ENCODE measurements at places on chromosomes 11 and 22.

GRCh38 chr11:19380375-19380774 is 139.6 kb upstream of the E2F8 start:
- DNase-seq, result no peak

- peak; percentile 6 for DNase-seq
These were observed 2.8 kb downstream of the ZFTA start for GRCh38 chr11:63765688-63766241.

DNA sequence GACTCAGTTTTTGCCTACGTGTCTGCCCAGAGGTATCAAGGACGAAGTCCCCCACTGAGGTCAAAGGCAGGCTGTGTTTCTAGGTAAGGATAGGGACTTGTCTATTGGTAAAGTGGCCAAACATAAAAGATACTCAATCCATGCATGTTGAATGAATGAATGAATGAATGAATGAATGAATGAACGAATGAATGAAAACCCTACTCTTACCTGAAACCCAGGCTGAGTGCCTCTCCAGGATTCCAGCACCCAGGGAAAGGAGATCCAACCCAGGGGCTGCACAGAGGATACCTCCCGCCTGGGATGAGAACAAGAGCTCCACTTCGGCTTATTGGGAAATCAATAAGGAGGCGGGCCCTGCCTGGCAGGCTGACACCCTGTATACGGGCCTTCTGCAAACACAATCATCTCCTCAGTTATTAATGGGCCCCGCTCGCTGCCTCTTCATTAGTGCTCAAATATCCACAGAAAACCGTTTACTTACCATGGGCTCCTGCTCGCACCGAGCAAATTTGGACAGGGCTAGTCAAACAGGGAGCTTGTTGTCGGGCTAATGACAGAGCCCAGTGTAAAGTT is 177.4 kb downstream of the BUD13 start:
- no peak for DNase-seq

DNA sequence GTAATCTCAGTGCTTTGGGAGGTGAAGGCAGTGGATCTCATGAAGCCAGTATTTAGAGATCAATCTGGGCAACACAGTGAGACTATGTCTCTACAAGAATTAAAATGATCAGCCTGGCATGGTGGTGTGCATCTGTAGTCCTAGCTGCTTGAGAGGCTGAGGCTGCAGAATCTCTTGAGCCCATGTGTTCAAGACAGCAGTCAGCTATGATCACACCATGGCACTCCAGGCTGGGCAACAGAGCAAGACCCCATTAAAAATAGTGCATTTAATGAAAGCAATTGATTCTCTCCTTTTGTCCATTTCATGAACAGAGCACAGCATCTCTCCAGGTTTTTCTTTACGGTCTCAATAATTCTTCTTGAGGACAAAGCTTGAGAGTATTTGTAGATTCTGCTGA is 11.3 kb upstream of the CARD16 start:
- no peak for DNase-seq

DNA sequence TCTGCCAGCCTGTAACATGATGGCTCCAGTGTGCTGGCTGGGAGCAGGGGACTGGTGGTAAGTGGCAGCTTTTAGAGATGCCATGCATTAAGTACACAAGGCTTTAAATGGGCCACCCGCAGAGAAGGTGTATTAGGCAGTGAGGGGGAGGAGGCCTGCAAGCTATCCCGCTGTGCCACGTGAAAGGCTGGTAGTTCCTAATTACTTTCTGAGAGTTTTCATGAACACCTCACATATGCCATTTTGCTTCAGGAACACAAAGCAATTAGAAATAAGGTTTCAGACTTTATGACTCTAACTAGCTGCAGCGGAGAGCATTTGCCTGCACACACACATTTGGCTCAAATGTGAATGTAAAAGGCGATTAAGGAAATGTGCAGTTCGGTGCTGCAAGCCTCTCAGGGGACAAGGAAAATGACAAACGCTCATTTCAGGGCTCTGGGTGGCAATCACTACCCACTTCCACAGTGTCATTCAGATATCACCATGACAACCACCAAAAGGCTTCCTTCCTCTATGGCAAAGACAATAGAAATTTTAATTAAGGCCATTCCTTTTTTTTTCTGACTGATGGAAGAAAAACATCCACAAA is 116.6 kb downstream of the PLEKHA7 start:
- DNase-seq, result no peak

- DNase-seq, result no peak
These were observed 19.6 kb downstream of the NAT10 start for GRCh38 chr11:34124885-34125668.

DNA sequence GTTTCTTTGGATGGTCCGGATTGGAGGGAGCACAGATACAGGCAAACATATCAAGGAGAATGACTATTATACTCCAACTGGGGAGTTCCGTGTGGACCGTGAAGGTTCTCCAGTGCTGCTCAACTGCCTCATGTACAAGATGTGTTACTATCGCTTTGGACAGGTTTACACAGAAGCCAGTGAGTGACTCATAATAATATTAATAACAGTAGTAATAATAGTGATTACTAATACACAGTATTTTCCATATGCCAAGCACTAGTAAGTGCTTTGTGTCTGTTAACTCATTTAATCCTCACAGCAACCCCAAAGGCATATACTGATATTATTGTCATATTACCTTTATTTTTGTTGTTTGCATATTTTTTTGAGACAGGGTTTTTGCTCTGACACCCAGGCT is 6.6 kb upstream of the CHEK1 start:
- no peak for DNase-seq

DNA sequence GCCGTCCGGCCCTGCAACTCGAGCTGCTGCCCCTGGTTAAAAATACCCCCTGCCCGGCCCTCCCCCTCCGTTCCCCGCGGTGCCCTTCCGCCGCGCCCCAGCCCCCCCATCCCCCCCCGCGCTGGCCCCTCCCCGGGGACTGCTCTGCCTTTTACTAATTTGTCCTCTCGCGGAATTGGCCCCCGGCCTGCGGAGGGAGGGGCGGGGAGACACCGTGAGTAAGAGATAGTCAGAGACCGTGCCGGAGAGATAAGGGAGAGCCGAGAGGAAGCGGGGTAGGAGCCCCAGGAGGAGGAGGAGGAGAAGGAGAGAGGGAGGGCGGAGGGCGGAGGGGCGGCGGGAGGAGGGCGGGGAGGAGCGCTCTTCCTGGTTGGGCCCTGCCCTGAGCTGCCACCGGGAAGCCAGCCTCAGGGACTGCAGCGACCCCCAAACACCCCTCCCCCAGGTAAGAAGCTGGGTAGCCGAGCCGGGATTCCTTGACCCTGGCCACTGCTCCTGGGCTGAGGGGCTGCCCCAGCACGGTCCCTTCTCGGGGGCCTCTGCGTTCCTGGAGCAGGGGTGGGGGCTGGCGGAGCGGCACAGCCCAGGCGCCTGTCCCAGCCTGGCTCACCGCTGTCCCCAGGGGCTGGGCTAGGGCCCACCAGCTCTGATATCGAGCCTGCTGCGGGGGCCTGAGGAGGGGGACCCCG is at the start of gene CAPN1:
CAPN1 (plus strand) TSS at position 360 of the 689 bp plus-strand sequence. CDS start 774 bp downstream, outside the sequence.
- DNase-seq, result peak; percentile 82

- no peak for DNase-seq
These were observed 13.3 kb downstream of the PARVA start for GRCh38 chr11:12390687-12391110.

- DNase-seq, result no peak
These were observed 5.0 kb upstream of the ANO3 start for GRCh38 chr11:26326793-26327400.

DNA sequence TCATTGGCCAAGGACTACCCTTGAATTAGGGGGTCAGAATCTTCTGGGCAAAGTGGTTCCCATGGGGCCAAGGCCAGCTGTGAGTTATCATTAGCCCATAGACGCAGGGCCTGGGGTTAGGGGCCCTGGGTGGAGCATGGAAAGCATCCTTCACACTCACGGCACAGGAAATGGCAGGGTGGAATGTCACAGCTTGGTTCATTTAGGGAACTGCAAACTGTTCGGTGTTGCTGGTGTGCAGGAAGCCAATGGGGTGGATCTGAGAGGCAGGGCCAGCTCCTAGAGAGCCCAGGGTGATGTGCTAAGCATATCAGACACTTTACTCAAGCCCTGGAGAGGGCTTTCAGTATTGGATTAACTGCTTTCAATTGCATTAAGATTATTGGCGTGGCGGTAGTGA is 42.9 kb downstream of the TECTA start:
- no peak for DNase-seq

GRCh38 chr11:56917708-56918400 is 70.9 kb upstream of the OR5AK2 start:
- DNase-seq, result no peak

- no peak for DNase-seq
These were observed 198.5 kb downstream of the MSANTD4 start for GRCh38 chr11:105823495-105824033.

GRCh38 chr11:103648670-103649400 is 387.6 kb upstream of the DDI1 start:
- DNase-seq, result no peak

- no peak for DNase-seq
These were observed 1.8 kb upstream of the PGA3 start for GRCh38 chr11:61201476-61201875.

- no peak for DNase-seq
These were observed 34.8 kb downstream of the CELSR1 start for GRCh38 chr22:46502440-46503175.

DNA sequence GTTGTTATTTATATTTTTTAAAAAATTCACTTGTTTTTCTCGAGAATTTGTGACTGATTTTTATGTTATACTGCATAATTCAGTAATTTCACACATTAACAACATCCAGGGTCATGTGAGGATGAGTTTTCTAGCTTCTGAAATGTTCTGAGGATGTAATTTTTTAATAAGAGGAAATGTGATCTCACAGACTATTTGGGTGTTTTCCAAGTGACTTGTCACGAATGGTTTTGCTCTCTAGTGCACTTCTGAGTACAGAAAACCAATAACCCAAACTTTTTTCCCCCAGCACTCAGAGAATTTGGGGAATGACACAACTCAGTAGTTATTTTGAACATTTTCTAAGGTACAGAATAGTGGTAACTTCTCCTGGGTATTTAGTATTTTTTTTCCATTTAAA is 821.1 kb upstream of the ARHGAP42 start:
- no peak for DNase-seq

DNA sequence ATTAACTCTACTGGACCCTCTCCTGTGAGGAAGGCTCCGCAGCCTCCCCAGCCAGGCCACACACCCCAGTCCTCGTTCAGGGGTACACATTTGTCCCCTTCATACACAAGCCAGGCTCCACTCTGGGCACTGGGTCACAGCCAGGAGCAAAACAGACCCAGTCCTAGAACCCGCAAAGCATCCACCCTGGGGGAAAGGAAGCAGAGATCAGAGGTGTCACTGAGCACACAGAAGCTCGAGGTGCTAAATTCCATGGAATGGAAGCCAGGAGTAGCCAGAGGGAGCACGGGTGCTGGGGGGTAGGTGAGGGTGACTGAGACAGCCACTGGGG is 43.6 kb upstream of the TH start:
- no peak for DNase-seq

DNA sequence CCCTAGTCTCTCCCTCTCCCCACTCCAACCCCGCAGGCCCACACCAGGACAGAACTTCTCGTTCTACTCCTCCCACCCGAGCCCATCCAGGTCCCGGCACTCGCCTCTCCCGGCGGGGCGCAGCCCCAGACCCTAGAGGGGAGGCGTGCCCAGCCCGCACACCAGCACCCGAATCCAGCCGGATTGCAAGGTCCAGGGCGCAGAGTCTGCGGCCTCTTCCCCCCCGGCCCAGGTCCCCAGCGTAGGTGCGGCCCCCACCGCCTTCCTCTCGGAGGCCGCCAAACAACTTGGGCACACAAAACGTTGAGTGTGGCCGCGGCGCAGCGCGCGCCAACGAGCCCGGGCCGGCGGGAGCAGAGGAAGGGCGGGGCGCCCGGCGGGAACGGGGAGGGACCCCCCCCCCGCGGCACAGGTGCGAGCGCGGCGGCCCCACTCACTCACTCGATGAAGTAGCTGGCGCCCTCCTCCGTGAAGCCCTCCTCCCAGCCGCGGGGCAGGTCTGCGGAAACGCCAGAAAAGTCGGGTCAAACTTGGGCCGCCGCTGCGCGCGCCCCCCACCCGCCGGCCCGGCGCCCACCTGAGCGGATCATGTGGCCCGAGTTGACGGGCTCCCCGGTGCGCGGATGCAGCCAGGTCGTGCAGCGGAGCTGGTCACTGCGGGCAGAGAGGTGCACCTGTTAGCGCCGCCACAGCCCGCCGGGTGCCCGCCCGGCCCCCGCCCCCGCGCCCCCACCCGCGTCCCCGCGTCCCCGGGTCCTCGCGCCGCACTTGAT is 480 bp downstream of the PLEKHA7 start:
- DNase-seq, result peak; percentile 25

GRCh38 chr11:63918507-63919191 is 1.7 kb upstream of the RCOR2 start:
- DNase-seq, result no peak

GRCh38 chr22:39220450-39220849 is 24.3 kb downstream of the PDGFB start:
- no peak for DNase-seq

- no peak for DNase-seq
These were observed 282.3 kb downstream of the TTC28 start for GRCh38 chr22:28397306-28397705.

- no peak for DNase-seq
These were observed 709.3 kb upstream of the CCDC179 start for GRCh38 chr11:23569547-23569946.

GRCh38 chr11:122747351-122747781 is 90.9 kb upstream of the CRTAM start:
- peak; percentile 29 for DNase-seq

GRCh38 chr11:118079491-118079890 is 2.6 kb downstream of the TMPRSS4 start:
- no peak for DNase-seq

- no peak for DNase-seq
These were observed 96.6 kb upstream of the LMO1 start for GRCh38 chr11:8360086-8360828.

DNA sequence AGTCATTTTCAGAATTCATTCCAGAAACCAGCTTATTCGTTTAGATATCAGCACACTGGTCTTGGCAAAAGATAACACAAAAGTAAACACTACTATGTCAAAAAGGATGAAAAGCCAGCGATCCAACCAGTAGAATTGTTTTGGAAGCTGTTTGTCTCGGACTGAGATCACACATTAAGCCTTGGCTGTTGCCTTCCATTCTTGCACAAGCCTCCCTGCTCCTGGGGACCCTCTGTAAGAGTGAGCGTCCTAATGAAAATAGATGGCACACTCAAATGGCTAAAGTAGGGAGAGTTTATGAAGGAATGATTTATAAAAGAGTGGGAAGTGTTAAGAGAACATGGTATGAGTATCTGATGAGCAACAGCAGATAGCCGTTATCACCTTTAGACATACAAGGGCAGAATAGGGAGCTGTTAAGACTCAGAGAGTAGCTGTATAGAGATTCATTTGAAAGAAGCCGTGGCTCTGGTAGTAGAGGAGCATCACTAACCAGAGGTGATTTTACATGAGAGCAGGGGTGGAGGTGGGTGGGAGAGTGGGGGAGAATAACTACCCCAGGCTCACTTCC is 25.2 kb downstream of the PDE3B start:
- DNase-seq, result no peak

- no peak for DNase-seq
These were observed 14.5 kb upstream of the OR10V1 start for GRCh38 chr11:59728154-59728553.

DNA sequence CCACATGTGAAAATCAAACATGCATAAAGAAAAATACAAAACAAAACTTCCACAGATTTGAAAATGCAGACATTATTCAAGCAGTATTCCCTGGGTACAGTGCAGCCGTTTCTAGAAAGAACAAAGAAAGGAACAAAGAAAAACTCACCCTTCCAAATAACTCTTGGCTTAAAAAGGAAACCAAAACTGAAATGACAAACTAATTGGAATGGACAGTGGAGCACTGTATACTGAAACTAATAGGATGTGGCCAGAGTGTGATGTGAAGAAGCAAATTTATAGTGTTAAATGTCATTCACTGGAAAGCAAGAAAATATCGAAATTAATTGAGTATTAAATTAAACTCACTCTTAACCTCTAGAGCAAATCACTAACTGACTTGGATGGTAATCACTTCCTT is 55.4 kb downstream of the QSER1 start:
- no peak for DNase-seq
